Heart left ventricle (tissue), 16 donors: ENCODE measurements at places on chromosomes 4 and X.

DNA sequence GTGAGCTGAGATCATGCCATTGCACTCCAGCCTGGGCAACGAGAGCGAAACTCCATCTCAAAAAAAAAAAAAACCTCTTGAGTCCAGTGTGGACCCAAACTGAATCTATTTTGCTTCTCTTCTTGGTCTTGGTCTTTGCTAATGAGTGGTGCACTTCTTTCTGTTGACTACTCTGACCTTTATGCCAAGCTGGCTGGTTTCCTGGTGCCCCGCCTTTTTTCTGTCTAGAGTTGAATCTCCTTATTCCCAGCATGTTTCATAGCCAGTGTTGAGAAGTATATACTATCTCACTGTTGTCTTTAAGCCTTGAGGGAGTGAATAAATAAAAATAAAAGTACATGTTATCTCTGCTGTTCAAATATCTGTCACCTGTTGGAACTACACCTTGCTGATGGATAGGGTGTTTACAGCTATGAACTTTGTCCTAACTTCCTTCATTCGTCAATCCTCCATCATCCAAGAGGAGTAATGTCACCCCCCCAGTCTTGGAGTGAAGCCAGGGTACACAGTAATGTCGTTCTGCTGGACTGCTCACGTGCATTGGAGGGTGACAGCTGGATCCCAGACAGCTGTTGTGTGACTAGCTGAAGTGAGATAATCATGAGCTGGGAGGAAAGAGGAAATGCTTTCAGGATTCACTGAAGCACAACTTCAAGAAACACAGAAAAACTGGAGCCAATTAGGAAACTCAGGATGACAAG lies 99.3 kb upstream of the PRKG2 start:
- peak; percentile 44 for DNase-seq

- no peak for DNase-seq
Measured at GRCh38 chr4:69994782-69995181, 984 bp upstream of the STATH start.

DNA sequence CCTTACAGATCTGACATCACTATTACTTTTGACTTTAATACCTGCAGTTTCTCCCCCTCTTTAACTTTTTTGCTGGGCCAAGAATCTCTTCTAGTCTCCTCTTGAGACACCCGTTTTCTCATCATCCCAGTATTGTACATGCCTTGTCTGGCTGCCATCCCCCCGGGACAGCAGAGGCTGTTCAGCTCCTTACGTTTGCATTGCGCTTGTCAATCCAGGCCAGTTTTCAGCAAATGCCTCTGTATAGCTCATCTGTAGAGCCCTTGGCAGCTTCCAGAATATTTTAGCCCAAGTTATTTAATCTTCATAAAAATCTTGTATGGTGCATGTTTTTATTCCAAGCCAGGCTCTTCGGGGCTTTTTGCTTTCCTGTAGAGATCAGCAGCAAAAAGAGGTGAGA lies 22.3 kb upstream of the HOPX start:
- DNase-seq = no peak

DNA sequence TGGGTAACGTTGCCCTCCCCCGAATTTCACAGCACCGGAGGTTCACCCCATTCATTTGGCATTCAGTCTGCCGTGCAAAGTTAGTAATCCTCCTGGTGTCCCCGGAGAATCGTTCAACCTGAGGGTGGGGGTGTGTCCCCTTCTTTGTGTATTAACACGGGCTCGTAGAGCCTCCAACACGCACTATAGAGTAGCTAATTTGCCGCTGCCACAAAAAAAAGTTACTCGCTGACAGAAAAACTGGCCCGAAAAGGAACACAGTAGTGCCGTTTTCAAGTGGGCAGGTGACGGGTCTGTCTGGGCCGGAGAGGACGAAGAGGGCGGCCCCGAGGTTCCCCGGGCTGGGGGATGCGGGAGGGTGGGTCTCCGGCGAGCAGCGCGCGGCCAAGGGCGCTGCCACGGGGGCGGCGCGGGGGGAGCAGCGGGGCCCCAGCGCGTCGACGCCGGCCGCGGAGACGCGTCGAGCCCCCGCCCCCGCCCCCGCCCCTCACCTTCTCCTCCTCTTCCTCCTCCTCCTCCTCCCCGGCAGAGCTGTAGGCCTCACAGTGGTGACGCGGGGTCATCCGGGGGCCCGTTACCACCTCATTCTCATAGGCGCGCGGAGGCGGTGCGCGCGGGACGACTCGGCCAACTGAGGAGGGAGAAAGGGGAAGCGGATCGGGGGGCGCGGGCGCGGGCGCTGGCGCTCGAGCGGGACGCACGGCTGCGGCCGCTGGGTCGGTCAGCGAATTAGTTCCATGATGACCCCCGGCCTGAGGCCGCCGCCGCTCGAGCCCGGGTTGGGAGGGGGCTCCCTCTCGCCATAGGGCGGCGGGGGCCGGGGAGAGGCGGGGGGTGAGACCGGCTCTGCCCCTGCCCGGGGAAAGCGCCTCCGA lies 571 bp downstream of the CCNI start:
- peak; percentile 85 for DNase-seq

DNA sequence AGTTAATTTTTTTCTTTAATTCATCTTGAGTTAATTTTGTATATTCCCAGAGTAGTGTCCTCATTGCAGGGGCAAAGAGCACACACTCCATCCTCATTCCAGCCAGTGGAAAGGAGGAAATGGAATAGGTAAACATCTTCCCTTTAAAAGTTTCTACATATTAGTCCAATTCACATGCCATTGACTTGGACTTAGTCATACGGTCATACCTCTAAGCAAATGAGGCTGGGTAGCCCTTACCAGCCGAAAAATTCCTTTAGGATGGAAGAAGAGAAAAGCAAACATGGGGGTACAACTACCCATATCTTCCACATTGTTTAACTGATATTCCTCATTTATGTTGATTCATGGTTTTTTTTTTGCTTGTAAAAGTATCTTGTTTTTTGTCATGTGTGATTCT lies 37.4 kb upstream of the NDP start:
- DNase-seq = no peak

GRCh38 chr4:96676754-96677435 lies 837.0 kb downstream of the PDHA2 start:
- no peak for DNase-seq

GRCh38 chrX:107552930-107553329 lies 75.4 kb upstream of the PRPS1 start:
- DNase-seq = no peak

DNA sequence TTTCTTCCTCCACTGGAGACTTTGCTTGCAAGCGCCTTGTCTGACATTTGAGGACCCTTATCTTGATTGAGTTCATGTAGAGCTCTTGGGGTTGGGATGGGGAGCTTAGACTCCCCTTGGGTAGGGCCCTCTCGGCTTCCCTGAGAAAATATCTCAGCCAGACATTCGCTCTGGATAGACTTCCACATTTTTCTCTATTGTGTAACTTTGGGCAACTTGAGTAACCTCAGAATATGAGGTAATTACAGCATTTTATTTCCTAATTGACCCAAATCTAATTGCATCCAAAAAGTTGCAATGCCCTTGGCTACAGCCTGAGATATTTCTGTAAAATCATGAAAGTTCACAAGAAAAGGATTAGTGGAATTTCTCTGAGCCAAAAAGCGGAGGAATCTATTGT lies 102.8 kb upstream of the MXRA5 start:
- DNase-seq = no peak

DNA sequence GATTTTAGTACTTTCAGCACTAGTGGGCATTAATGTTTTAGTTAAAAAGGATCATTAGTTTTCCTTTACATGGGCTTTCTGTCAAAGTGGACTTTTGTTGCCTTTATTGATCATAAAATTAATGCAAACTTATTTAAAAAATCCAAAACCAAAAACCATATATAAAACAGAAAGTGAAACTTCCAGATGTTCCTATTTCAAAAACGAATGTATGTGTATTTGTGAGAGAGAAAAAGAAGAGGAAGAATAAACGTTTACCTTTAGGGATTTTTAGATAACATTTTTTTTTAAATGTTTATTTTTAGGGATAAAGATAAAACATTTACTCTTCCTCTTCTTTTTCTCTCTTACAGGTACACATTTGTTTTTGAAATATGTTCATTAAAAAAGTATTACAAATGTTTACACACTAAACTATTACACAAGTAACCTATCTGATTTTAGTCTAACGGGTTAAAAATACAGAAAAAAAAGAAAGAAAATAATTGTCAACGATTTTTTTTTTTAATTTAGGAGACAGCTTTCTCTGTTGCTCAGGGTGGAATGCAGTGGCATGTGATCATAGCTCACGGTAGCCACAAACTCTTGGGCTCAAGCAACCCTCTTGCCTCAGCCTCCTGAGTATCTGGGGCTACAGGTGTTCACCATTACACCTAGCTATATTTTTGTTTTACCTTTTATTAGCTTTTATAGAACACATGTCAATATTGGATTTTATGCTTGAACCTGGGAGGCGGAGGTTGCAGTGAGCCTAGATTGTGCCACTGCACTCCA lies 16.8 kb upstream of the COX18 start:
- no peak for DNase-seq

GRCh38 chr4:3701271-3701734 lies 64.9 kb upstream of the ADRA2C start:
- DNase-seq = no peak

- DNase-seq = no peak
Measured at GRCh38 chrX:70332600-70332999, 42.7 kb downstream of the KIF4A start.

GRCh38 chr4:100834616-100835015 lies 316.8 kb upstream of the EMCN start:
- no peak for DNase-seq

- DNase-seq = no peak
Measured at GRCh38 chr4:76322236-76322635, 15.7 kb downstream of the STBD1 start.

DNA sequence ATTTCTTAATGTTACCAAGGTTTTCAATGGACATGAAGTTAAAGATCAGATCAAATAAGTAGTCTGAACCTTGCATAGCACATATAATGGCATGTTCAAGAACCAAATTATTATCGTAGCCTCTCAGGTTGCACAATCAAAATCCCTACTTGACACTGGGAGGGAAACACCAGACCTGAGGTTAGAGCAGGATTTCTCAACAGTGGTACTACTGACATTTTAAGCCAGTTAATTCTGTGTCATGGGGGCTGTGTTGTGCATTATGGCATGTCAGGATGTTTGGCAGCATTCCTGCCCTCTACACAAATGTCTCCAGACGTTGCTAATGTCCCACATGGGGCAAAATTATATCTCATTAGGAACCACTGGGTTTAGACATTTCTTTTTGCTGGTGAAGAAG lies 20.8 kb downstream of the RLIM start:
- DNase-seq = no peak

DNA sequence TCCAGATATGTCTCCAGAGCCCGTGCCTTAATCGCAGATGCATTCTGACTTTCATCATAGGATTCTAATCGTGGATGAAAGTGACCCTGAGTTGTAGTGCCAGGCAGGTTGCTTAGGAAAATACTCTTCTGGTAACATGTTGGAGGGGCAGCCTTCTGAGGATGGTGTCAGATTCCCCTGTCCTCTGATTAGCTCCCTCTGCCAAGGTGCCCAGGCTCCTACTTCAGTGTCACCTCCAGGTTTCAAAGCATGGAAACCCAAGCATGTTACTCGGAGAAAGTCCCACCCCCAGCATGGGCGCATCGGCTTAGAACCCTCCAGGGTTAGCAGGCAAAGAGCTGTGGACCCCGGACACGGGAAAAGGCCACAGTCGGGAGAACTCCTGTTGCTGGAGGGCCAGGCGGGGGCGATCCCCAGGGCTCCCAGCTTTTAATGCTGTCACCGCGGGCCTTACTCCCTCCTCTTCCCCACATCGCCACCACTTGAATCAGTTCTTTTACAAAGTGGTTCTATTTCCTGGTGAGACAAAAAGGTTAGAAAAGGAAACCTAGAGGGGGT lies 44.5 kb downstream of the TRIM2 start:
- peak; percentile 28 for DNase-seq

DNA sequence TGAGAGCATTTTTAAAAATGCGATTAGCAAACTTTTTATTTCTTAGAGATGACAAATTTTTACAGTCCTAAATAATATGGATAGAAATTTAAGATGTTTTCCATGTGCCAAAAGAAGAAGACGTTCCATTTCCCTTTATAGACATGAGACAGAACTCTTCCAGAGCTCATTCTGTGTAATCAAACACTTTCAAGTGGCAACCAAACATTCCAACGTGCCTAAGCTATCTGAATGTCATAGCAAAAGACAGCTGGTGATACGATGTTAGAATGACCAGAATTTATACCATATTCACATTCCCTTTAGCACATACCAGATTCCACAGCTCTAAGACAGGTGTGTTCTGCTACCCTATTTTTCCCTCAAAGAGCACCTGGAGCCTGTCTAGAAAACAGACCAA lies 133.2 kb downstream of the ENOX2 start:
- DNase-seq = no peak
